ENCODE measurements at places on chromosomes 3 and 15.
A peak's percentile ranks its signal among the peaks of the same experiment; 100 is the strongest.

- peak; percentile 34 for DNase-seq
Observed at GRCh38 chr3:143973259-143974021, 1.8 kb downstream of the DIPK2A start.

GRCh38 chr3:23430781-23431398, 227.8 kb downstream of the UBE2E2 start:
- no peak for DNase-seq

DNA sequence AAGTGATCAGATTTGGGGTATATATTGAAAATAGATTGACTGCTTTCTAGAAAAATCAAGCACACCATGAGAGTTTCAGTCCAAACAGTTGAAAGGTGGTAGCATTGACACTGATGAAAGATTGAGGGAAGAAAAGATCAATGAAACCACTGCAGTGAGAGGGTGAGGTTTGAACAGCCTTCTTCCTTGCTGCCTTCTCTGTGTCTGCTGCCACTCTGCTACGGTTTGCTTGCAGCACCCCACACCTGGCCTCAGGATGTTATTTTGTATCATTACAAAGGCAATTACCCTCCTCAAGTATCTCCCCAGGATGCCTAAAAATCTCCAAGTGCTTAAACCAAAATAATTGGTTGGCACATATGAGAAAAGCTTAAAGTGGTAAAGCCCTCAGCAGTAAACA, 683.6 kb upstream of the ARPP21 start:
- DNase-seq, result no peak

- DNase-seq, result no peak
Observed at GRCh38 chr15:33114374-33114717, 80.2 kb downstream of the FMN1 start.

DNA sequence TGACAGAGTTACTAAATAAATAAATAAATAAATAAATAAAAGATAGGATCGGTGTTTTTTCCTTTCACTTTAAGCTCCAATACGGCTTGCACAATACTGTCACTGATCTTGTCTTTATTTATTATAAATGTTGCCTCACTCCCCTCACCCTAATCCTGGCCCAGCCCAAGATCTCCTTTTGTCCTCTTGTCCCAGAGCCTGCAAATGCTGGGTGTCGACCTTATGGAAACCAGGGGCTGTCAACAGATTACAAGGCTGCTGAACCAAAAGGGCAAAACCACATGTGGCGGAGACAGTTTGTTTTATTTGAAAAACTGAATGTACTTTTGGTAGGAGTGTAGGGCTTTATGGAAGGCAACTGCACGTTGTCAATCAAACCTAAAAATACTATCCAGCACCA, 75.9 kb downstream of the RFTN1 start:
- DNase-seq, result no peak

- DNase-seq, result no peak
Observed at GRCh38 chr3:50211930-50212329, 6.9 kb downstream of the SLC38A3 start.

GRCh38 chr15:78715930-78716329, 74.9 kb upstream of the CHRNB4 start:
- no peak for DNase-seq

- DNase-seq, result no peak
Observed at GRCh38 chr15:92383519-92384324, 10.0 kb upstream of the ST8SIA2 start.

GRCh38 chr15:55914446-55914845, 79.0 kb downstream of the NEDD4 start:
- no peak for DNase-seq

- no peak for DNase-seq
Observed at GRCh38 chr15:84791763-84792162, 25.4 kb upstream of the ALPK3 start.

GRCh38 chr15:70451821-70452653, 311.3 kb downstream of the UACA start:
- no peak for DNase-seq

GRCh38 chr15:97224191-97224641, 736.3 kb upstream of the ARRDC4 start:
- DNase-seq, result no peak

DNA sequence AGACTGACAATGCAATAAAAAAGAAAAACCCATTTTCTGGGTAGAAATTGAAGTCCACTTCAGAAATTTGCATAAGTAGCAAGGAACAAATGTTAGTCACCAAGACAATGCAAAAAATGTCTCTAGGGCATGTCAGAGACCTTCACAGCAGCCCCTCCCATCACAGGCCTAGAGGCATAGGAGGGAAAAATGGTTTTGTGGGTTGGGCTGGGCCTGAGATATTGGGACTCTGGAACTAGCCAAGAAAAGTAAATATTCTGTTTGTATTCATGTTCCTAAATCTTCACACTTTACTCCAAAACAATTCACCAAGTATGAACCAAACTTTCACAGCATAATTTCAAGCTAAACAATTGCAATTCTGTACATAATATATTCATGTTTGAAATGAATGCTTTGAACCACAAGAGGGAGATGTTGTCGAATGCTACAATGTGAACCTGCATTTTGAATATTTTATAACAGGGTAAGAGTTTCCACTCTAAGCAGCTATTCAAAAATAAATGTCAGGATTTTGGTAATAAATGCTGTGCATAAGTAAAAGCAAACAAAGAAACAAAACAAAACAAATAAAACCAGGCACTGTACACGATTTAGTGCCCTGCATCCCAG, 429.2 kb downstream of the OTOL1 start:
- no peak for DNase-seq

DNA sequence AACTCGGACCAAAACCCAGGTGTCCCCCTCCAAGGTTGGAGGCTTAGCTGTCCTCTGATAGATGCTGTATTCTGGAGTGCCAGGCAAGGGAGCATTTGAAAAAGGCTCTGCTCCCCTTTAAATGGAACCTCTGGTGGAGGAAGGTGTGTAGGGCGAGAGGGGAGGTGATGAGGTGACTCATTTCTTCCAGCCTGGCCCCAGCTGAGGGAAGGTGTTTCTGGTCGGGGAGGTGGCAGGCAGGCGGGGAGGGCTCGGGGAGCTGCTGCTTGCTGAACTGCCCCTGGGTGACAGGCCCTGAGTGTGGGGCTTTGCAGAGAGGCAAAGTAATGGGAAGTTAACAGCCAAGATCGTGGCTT, 18.8 kb downstream of the PSTPIP1 start:
- DNase-seq, result no peak

DNA sequence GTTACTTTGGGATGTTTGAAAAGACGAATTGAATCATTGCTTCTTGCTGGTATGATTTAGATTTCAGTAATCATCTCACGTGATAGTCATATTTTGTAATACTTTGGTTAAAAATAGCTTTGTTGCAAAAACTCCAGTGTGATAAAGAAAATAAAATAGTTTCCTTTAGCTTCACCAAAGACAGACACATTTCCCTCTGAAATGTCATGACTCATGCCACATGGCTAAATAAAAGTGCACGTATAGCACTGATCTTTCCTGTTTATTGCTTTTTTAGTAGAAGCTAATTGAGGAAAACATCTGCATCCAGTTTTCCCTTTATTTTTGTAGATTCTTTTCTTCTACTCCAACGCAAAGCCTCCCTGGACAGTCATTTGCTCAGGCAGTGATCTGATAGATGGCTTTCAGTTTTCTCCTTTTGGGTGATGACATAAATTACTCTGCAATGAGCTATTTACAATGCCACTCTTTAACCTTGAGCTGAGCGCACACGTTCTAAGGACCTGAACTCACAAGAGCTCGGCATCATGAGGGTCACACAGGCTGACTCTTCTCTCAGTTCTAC, 84.9 kb downstream of the ARNT2 start:
- no peak for DNase-seq

DNA sequence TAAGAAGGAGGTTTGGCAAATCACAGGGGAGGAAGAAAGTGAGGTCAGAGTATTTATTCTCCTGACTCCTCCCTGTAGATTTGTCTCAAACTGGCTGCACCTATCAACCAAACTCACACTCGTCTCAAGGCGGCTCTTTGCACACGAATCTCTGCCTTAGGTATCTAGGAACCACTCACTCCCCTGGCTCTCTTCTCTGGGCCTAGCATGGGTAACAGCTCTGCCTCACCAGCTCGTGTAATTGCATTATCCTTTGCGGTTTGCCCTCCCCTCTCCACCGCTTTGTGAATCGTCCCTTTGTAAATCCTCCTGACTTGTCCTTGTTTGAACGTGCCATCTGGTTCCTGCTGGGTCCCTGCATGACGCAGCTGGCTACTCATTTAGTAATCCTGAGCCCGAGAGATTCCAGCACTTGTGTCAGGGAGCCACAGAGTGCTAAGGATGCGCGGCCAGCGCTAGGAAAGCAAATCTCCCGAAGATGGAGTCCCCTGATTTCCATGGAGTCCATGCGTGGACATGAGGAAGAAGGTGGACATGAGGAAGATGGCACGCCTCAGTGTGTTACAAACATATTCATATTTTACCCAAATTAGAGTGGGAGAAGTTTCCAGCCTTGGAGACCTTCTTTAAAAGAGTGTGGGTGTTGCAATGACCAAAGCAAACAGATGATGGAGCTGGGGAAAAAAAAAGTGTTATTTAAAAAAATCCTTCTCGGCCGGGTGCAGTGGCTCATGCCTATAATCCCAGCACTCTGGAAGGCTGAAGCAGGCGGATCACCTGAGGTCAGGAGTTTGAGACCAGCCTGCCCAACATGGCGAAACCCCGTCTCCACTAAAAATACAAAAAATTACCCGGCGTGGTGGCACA, 26.7 kb downstream of the NRROS start:
- no peak for DNase-seq

GRCh38 chr3:10249833-10250232, 1.6 kb downstream of the TATDN2 start:
- no peak for DNase-seq

- no peak for DNase-seq
Observed at GRCh38 chr15:88658070-88658965, 19.5 kb downstream of the ISG20 start.

GRCh38 chr3:38029400-38030125, at the start of gene PLCD1:
Gene PLCD1, minus strand, starts transcription at chr3:38029642. Its CDS starts 103 bp downstream, at chr3:38029539.
- peak; percentile 86 for DNase-seq

DNA sequence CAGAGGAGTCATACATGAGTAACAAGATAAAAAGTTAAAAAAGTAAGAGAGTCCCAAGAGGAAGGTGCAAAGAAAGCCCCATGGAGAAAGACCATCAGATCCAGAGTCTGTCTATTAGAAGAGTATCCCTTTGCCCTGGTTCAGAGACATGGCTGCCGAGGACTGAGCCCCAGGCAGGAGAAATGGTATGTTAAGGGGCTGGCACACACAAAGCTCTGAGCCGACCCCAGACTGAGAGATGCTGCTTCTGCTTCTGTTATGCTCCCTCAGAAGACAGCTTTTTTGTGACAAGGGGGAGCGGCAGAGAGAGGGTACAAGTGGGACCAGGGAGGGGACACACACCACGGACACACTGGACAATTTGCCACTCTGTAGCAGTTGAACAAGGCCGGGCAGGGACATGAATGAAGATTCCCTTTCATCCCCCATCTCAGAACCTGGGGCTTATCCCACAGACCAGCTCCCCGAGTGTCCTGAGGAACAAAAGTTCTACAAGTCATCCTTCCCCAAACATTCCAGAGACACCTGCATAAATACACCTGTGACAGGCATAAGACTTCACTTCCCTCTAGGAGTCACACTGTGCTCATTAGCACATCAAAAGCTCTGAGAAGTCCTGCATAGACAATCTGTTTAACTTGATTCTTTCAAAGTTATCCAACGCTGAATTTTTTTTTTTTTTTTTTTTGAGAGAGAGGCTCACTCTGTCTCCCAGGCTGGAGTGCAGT, 161.6 kb upstream of the WNT5A start:
- DNase-seq, result no peak

GRCh38 chr3:49351521-49352011, 6.6 kb downstream of the GPX1 start:
- no peak for DNase-seq

DNA sequence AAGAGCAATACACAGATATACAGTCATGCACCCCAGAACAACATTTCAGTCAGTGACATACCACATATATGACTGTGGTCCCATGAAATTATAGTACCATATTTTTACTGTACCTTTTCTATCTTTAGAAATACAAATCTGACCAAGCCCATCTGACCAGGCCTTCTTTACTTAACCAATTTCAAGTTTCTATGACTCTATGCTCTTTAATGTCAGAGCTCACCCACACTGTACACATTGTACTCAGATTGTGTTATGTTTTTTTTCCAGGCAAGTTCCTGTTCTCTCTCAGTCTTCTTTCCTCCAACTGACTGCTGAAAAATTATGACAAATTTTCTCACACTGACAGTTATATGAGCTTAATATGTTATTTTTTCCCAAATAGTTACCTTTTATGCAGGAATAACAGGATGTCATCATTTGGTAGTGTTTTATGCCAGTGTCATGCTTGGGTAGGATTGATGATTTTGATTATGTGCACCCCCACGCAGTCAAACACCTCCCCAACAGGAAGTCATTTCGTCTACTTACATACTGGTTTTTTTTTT, 8.0 kb upstream of the CBLB start:
- no peak for DNase-seq

GRCh38 chr15:64521201-64521600, 60.8 kb downstream of the ZNF609 start:
- DNase-seq, result no peak

GRCh38 chr3:8625991-8626390, 18.6 kb downstream of the SSUH2 start:
- DNase-seq, result no peak

DNA sequence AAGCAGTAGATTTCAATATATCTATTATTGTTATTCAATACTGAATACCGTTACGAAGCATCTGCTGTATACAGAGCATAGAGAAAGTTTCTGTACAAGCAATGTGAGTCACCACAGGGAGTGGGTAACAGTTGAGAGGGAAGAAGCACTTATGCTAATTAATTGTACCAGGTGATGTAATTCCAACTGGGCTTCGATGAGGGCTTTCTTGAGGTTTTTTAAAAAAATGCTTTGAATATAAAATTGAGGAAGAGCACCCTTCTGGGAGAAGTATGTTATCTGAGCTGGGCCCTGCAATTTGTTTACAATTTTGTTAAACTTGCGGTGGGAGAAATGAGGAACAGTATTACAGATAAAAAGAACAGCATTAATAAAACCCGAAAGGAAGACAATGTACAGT, 197.9 kb downstream of the TPRG1 start:
- DNase-seq, result no peak

GRCh38 chr3:187841560-187841959, 96.3 kb upstream of the BCL6 start:
- no peak for DNase-seq

DNA sequence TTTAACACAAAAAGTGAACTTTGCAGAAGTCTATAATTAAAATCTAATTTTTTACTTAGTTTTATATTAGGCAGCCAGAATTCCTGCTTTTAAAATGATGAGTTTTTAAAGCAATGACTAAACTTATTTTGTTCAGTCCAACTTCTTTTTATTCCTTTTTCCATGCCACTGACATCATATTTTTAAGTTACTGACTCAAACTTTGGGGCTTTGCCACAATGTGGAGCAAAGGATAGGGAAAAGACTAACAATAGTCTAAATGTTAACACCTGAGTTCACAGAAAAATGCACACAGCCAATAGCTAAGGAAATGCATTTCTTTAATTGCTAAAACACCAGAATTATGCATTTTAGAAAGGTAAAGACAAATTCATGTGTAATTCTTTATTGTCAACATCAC, 647.6 kb upstream of the DPPA4 start:
- DNase-seq, result no peak

GRCh38 chr3:14948609-14949038, 1.2 kb downstream of the NR2C2 start:
- DNase-seq, result no peak

GRCh38 chr15:40932649-40933516, 3.7 kb downstream of the DLL4 start:
- DNase-seq, result no peak

All from heart right ventricle (tissue), 16 donors.